ENCODE measurements at places on chromosomes 16 and 17.

DNA sequence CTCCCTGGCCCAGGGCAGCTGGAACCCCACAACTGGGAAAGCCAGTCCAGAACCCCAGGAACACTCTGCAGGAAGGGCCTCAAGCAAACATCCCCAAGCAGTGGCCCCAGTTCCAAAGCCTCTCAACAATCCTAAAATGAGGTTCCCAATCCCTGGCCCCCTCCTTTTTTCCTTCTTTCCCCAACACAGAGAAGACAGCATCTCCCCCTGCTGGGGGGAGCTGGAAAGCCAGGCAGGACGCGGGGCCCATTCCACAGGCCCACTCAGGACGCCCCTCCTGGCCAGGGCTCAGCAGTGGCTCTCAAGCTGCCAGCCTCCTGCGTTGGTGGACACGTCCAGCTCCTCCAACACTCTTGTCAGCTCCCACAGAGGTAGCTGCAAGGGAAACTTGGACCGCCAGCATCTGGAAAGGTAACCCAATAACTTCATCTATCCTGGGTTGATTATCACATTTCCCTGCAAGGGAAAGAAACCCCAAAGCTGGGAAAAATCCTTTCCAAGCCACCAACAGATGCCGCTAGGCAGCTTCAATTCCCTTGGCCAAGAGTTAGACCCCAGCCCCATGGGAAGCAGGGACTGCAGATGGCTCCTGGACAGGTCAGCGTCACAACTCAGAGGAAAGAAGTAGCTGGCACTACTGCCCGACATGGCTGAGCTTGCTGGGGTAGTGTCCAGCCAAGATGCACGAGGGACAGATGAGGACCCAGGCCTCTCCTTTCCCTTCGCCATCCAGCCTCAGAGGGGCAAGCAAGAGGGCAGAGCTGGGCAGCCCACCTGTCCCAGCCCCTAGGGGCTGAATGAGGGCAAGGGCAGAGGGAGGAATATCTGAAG, 7.6 kb downstream of the HDAC5 start:
- DNase-seq: no peak

DNA sequence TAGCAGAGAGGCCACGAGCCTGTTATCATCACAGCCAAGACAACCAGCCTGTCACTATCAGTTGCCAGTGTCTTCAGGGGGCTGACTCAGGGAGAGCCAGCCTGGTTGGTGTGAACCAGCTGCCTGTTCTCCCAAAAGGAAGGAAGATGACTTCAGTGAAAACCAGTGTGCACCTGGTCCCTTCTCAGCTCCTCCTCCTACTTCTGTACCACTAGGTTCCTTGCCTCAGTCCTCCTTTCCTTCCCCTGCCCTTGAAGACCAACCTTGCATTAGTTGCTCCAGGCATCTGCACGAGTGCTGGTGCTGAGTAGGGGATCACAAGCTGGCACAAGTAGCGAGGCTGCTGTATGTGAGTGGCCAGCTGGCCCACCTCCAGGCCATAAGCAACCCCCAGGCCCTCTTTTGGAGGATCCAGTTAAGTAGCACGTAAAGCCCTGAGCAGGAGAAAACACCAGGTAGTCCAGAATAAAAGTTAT, 8.5 kb downstream of the TUBG1 start:
- no peak for DNase-seq

DNA sequence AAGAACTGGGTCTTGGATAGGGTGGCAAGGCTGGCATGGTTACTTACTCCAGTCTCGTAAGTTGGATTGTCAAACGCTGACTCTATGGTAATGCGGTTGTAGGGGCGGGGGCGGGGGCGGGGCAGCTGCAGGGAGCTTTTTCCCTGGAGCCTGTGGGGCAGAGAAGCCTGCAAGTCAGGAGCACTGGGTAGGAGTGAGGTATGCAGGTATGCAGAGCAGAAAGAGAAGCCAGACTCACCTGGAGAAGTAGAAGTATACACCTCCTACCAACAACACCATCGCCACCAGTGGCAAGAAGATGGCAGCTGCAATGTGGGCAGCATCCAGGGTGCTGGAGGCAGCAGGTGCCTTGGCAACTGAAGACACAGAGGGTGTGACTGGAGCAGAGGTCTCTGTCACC, 4.8 kb upstream of the PHF12 start:
- DNase-seq: no peak

- DNase-seq: no peak
These were observed 37.3 kb upstream of the AXIN2 start for GRCh38 chr17:65598746-65599145.

GRCh38 chr17:67388986-67389385, 11.9 kb downstream of the PITPNC1 start:
- no peak for DNase-seq

DNA sequence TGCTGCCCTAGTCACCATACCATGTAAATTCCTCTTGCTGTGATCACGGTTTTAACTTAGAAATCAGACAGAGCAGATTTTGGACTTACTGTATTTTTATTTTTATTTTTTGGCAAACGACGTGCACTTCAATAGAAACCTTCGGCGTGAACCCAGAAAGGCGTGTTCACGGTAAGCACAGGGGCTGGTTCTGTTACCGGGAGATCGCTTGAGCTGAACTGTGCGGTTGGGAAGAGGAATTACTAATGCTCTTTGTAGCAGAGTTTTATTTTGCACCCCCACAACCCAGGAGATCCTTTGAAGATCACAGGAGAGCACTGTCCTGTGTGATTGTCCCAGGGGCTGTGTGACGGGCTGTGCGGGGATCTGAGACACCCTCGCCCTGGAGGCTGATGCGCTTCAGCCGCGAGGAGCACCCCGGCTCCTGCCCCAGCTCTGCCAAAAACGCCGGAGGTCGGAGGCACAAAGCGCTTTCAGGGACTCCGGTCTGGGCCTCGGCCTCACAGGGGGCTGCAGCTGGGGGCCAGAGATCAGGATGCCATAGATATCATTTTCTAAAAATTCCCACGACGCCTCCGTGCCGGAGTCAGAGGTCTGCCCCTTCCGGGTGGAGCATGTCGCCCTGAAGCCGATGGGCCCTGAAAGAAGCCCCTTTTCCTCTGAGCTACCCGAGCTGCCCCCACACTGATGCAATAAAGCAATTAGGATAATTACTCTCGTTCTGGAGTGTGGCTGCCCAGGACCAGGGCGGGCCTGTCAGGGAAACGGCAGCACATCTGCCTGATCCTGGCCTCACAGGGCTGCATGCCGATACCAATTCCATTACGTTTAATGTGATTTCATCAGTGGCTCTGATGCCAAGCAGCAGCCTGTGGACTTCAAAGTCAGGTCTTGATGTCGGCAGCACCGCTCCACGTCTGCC, 71.8 kb downstream of the LMF1 start:
- DNase-seq: no peak

DNA sequence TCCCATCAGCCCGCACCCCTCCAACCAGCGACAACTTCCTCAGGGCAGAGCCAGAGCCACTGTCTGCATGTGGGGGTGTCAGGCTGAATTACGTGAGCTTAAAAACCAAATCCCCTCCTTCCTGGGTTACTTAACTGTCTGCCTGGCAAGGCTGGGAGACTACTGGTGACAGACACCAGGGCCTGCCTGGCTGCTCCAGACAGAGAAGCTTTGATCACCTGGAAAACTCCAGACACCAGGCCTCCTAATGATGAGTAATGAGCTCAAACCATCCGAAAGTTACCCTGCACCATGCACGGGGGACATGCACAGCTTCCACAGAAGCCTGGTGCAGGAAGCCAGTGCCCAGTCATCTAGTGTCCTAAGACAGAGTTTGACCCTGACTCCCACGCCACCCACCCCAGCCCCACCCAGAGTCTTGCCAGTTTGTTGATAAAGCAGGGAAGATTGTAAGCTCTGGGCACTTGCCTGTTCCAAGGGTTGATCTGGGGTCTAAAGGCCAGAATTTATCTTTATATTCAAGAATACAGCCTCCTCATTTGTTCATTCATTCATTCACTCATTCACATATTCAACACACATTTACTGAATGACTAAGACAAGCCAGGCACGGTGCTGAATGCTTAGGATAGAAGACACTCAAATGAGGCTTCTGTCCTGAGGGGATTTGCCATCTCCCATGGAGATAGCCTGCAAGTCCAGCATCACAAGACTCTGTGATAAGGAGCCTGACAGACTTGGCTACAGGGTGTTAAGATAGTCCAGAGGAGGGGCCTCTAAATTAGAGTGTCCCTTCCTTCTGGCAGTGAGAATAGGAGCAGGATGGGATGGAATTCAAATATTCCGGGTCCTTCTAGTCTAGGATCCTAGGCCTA, 7.2 kb upstream of the CCDC182 start:
- no peak for DNase-seq

DNA sequence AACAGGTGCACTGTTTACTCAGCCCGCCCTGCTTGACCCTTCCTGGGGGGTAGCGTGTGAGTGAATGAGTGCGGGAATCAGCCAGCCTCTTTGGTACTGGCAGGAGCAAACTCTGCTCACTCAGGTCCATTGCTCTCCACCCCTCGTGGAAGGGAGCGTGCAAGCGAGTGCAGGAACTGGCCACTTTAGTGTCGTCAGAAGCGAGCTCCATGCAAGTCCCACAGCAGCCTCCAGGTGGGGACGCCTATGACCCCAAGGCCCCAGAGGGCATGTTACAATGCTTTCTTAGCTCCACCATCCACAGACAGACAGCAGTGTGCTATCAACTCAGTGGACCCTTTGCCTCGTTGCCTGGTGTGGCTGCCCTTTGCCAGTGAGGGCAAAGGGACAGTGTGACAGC, 1025.1 kb upstream of the CDH8 start:
- no peak for DNase-seq

DNA sequence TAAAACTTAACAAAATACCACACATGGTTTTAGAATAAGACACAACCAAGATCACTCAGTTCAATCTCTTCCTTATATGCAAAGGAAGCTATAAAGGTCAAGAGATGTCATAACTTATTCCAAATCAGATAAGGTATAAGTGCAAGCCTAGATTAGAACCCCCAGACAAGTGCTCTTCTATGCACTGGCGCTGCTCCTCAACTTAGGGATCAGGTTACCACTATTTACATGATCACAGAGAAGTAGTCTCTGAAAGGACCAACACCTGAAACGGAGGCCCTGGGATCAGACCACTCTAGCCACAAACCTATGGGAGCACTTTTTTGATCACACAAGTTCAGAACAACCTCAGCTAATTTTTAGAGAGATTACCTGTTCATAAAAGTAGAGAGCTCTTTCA, 16.6 kb downstream of the COPS3 start:
- no peak for DNase-seq

DNA sequence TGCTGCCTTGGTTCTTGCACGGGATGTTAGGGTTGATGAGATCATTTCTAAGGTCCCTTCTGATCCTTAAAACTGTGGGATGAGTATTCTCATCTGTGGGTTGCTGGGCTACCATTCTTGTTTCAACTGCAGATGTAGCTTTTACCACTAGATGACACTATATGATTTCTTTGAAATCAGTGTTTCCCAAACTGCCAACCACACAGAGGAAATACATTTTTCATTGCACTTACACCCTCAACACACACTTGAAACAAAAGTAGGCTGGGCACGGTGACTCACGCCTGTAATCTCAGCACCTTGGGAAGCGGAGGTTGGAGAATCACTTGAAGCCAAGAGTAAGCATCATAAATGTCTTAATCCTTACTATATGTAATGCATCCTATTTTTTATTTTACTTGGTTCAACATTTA, 15.3 kb downstream of the LCMT1 start:
- no peak for DNase-seq
